CD4-positive, alpha-beta T cell treated with Interleukin-4 for 1 hour (primary cell): ENCODE measurements at places on chromosomes 2 and 18.

DNA sequence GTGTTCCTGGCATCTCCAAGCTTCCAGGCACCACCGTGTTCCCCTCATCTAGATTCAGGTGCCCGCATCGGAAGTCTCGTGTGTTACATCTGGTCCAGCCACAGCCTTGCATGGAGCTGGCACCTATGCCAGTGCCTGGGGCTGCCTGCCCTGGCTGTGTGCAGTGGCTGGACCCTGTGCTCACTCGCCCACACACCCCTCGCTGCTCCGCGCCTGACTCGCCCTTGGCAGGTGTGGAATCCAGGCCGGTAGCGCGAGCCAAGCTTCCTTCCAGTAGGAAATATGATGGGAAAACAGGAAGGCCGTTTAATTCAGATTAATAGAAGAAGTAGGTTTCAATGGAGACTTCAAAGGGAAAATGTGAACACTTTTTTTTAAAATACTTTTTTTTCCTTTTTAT, 78.0 kb downstream of the PTPN4 start:
- DNase-seq: no peak

DNA sequence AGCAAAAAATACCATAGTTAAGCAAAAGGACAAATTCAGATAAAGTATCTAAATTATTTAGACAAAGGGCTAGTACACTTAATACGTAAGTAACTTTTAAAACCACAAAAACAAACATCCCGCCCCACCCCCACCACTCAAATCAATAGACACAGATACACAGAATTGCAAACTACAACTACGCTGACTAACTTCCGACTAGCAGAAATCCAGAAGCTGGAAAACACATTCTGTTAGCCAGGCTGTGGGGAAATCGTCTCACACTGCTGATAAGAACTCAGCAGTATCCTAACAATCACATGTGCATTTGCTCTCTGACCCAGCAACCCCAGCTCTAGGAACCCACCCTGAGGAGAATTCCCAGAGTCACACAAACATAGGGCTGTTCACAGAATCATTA, 16.6 kb downstream of the FAM168B start:
- no peak for DNase-seq

DNA sequence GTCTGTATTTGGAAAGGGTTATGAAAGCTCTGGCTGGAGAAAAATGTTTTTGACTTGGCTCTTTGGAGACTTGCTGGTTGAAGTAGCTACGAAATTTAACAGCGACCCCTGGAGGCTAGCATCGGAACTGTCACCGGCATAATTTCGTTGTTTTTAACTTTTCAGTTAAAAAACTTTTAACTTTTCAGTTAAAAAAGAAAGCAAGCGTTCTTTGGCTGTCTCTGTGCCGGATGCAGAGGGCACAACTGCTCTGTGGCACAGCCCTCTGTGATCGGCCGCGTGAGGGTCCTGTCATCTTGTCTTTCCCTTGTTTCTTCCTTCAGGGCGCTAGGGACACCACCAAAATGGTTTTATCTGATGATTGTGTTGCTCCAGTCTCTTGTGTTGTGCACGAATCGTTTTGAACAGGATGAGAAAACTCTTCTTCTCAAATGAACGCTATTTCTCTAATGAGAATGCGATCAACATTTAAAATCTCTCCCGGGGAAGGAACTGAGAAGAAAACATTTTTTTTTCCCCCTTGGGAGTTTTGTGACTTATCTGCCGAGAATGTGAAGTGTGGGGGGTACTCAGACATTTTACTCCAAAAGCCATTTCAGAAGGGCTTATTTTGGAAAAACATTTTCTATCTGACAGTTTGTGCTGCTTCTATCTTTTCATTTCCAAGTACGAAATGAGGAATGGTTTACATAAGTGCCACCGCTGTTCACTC, 57.1 kb downstream of the ADCYAP1 start:
- DNase-seq: peak; percentile 34

- DNase-seq: no peak
Measured at GRCh38 chr2:96274355-96275056, 8.5 kb downstream of the CIAO1 start.

GRCh38 chr2:72148837-72149555, 1.3 kb upstream of the CYP26B1 start:
- DNase-seq: no peak

DNA sequence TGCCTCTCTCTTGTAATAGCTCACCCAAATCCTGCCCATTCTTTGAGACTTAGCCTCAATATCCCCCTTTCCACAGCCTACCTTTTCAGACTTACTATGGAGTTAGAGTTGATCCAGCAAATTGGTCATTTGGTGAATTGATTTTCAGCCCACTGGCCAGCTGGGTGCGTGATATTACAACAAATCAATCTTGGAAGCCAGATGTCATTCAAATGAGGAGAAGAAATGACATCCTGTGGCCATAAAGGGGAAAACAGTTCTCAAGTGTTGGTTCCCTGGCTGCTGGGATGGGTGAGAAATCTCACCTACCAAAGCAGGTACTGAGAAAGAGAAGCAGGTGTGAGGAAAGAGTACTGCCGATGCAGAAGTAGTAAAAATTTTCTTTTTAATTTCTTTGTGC, 36.7 kb upstream of the FOXI3 start:
- no peak for DNase-seq

GRCh38 chr18:62596145-62597005, 73.5 kb downstream of the ZCCHC2 start:
- DNase-seq: no peak

GRCh38 chr2:76953733-76954347, 568.3 kb downstream of the LRRTM4 start:
- DNase-seq: no peak

DNA sequence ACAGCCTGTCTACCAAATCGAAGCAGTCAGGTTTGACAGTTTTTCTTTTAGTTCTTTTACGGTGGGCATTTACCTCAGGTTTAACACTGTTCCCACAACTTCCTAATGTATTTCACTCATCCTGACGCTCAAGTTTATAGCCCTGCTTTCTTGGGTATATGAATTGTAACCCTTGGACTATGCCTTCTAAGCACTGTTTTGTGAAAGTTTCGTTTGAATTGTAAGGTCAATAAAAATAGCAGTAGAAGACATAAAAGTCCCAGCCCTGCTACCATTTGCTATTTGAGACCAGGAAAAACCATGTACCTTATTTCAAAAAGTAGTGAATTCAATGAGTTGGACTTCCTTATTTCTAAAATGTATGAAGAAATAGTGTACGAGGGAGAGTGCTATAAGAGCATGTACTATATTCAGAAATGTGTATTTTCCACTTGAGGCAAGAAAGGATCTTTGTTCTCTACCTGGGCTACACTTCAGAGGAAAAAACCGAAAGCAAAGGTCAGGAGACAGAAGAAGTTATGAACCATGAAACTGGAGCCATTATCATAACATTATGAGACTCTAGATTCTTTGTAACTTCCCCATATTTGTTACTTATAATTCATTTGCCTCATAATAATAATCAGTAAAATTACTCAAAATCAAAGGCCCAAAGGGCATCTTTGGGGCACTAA, 1.9 kb upstream of the ZC3H15 start:
- no peak for DNase-seq

DNA sequence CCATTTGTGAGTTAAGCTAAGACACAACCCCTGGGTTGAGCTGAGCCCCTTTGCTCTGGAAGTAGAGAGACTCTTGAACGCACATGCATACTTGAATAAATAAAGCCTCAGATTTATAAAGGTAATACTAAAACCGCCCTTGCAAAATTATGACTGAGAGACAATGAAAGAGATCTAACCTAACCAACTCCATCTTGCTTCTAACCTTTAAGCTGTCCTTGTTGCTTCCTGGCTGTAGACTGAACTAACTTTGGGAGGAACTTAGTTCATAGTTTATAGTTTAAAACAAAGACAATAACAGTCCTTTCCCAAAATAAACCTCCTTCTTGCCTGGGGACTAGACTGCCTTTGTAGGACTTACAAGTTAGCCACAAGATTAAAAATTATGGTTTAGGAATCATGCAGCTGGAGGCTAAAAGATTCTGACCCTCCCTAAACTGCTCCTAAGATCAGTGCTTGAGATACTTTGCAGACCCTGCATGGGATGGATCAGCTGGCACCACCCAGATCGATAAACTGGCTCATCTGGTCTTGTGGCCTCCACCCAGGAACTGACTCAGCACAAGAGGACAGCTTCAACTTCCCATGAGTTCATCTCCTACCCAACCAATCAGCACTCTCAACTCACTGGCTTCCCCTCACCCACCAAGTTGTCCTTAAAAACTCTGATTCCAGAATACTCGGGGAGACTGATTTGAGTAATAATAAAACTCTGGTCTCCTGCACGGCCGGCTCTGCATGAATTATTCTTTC, 240.2 kb upstream of the SLC14A2 start:
- DNase-seq: no peak

GRCh38 chr2:66775730-66776422, 341.0 kb downstream of the MEIS1 start:
- no peak for DNase-seq

DNA sequence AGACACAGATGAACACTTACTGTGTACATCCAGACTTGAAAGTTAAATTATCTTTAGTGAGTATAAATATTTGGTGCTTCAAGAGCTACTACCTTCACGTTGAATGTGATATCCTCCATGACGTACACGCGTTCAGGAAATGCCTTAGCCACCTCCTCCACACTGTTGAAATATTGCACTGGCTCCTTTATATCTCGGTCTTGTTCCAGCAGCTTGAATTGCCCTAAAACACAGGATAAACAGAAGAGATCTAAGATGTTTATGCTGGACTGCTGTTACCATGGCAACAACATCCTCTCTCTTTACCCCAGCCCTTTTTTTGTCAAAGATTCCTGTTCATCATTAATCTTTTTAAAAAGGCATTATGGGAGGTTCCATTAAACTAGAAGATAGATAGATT, 120.3 kb downstream of the MEP1B start:
- DNase-seq: no peak

GRCh38 chr2:98835831-98836385, 100.1 kb downstream of the CRACDL start:
- peak; percentile 56 for DNase-seq
